ENCODE measurements at places on chromosomes 6 and 20. TPM values are rescaled to one million over a fixed set of nuclear protein-coding genes. Genes with fewer than 3 reads are reported as not detected.

HLA-DRB5 gene
- total RNA-seq, result 9.7 TPM

C6orf89 gene
- total RNA-seq, result 39.6 TPM

FHL5 gene
- 0.12 TPM for total RNA-seq

BMP5 gene
- 26.5 TPM for total RNA-seq

- no peaks in the 10 kb centered on the region for H3K36me3 ChIP-seq
- peaks cover 11% of the 10 kb centered on the region for H3K4me1 ChIP-seq
- no peak overlapping the region for H3K4me3 ChIP-seq
- H3K27me3 ChIP-seq, result no peaks in the 10 kb centered on the region
- DNase-seq, result no peak
Measured at GRCh38 chr6:25169553-25169952, 109.6 kb upstream of the CARMIL1 start.

DNA sequence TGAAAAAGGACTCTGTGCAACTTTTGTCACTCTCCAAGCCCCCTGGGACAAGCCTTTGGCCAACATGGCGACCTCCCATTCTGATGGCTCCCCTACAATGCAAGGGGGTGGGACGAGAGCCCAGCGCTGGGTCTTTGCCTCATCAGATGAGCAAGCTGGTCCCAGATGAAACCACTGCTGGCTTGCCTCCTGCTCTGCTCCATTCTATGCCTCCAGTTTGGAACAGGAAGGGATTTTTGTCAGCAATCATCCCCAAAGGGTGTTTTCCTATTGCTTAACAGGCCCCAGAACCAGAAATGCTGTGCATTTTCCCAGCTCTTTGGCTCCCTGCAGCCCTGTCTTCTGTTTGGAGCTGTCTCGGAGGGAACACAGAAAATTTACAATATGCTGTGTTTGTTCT is 412.7 kb downstream of the MAFB start:
- DNase-seq, result no peak
- H3K4me1 ChIP-seq, result peaks cover 3% of the 10 kb centered on the region
- H3K36me3 ChIP-seq, result no peaks in the 10 kb centered on the region
- H3K27ac ChIP-seq, result no peak overlapping the region

DHX16 gene
- total RNA-seq, result 18.2 TPM

DNA sequence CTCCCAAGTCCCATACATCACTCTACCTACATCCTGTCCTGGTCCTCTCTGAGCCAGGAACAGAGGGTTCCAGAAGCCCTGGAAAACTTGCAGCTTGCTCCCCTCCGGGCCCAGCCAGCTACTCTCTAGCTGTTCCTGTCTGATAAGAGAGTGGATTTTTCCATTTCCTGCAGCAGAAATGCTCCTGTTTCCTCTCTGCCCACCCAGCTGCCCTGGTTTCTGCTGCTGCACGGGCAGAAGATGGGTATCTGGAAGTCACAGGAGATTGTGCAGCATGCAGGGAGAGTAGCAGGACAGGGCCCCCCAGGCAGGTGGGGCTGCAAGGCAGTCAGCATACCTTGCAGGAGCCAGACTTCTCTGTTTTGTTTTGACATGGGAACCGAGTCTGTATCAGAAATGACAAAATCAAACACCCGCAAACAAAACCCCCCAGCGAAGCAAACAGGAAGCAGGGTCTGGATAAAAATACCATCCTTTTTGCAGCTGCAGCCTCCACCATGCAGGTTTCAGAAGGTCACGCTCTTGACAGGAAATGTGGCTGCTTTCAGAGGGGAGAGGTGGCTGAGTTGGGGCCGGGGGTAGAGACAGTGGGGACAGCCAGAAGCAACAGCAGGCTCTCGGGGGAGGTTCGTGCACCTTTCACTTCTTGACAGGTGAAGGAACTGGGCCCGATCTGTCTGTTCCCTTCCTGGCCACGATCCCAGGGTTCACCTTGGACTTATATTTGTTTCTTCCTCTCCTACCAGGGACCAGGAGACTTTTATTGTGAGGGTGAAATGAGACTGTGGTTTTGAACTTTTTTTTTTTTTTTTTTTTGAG is 50.8 kb upstream of the FAM83D start:
- no peak overlapping the region for H3K4me3 ChIP-seq

SLC17A3 gene
- 0.36 TPM for total RNA-seq

DNA sequence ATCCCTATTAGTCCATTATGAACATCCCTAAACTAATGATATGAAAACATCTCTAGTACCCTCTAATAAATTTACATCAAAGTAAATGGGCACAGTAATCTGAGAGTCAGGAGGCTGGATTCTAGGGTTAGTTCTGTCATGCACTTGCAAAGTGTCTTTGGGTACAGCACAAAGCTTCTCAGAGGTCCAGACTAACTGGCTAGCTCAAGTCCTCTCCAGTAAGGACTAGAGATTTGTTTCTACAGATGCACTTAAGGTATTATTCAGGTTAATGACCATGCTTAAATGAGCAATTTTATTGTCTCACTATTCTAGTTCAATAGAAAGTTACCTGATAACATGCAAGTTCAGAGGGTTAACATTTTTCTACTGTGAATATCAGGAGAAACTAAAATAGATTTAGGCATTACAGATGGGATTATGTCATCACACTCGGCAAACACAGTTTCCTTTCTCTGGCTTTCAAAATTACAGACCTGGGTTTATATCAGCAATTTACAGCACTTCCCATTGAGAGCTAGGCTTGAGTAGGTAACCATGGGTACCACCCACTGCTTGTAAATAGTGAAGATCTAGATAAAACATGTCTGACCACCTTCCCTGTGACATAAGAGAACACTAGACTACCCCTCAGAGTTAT is 402.9 kb upstream of the RUNX2 start:
- no peak overlapping the region for H3K27ac ChIP-seq
- no peaks in the 10 kb centered on the region for H3K36me3 ChIP-seq
- no peaks in the 10 kb centered on the region for H3K4me1 ChIP-seq
- peak; percentile 36 for DNase-seq

WFDC12 gene
- not detected for total RNA-seq

- H3K27me3 ChIP-seq, result no peaks in the 10 kb centered on the region
- H3K4me1 ChIP-seq, result no peaks in the 10 kb centered on the region
- no peaks in the 10 kb centered on the region for H3K36me3 ChIP-seq
Measured at GRCh38 chr6:88586371-88587149, 376.9 kb downstream of the RNGTT start.
